Left ventricle myocardium inferior (tissue), 1 donor: ENCODE measurements at places on chromosomes 3 and 15.

DNA sequence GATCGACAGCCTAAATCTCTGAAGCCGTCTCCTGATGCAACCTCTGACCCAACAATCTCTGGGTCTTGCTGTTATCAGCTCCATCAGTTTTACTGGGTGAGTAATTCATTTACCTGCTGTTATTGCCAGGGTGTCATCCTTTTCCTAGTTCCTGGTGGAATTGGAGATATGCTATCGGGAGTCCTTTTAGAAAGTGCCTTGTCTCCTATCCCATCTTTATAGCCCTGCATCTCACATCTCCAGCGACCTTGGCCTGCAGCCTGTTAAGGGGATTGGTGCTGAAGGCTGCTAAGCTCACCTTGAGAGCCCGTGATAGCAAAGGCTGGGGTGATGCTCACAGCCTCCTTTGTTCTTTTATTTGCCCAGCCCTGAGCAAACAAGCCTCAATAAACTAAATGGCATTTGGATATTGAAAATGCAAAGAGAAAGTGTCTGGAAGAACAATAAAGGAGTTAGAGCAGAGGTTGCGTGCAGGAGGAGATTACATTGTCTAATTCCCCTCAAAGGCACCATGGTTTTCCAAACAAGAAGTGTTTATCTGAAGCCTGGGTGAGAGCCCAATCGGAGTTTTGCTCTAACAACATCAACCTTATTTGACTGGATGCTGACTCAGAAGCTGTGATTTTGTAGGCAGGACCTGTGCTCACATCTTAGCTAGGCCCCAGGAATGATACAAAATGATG lies 101.8 kb downstream of the RPLP1 start:
- no peak for DNase-seq

DNA sequence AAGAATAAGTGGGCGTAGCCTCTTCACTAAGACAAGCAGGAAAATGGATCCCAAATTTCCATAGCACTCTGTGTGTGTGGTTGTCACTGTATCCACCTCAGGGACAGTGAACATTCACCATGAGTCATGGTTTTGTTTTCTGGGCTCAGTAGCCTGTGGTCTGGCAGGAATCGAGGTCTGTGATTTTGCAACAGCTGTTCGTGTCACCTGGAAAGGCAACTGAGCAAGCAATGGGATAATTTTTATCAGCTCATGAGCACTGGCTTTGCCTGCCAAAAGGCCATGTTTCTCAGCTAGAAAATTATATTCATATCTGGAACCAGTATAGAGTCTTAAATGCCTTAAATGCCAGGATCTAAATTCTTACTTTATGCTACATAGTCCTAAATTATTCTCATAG lies 60.9 kb downstream of the STRIT1 start:
- DNase-seq, result peak; percentile 59

GRCh38 chr3:158369279-158369678 lies 201.7 kb upstream of the MLF1 start:
- DNase-seq, result no peak

- DNase-seq, result peak; percentile 71
These were observed 256.1 kb downstream of the PLCL2 start for GRCh38 chr3:17140670-17141505.
